ENCODE measurements at places on chromosomes 3 and 15.
A peak's percentile ranks its signal among the peaks of the same experiment; 100 is the strongest.

GRCh38 chr3:105791919-105792786 lies 76.7 kb downstream of the CBLB start:
- no peak for DNase-seq

DNA sequence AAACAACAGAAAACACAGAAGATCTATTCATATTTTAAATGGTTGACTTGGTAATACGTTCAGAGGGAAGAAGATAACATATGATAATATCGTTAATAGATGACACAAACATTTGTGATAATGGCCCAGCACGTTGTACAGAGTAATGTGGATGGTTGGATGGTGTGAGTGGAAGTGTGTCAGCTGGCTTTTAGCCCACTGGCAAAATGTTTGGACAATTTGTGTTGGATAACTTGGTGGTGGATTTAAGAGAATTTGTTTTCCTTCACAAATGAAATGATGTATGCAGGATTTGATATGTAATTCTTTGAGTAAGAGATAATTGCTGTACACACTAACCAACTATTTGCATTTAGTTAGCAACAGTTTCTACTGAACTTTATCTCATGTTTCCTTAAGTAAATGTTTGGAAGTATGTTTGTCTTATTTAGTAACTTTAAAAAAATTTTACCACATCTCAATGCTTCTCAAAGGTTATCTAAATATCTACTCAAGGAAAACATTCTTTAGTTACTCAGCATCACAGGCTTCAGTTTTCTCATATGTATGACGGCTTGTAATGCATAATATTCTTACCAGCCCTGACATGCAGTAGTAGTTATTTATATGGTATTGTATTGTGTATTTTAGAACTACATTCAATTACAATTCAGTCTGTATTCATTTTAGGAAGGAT lies 328.5 kb upstream of the GOLIM4 start:
- no peak for DNase-seq

DNA sequence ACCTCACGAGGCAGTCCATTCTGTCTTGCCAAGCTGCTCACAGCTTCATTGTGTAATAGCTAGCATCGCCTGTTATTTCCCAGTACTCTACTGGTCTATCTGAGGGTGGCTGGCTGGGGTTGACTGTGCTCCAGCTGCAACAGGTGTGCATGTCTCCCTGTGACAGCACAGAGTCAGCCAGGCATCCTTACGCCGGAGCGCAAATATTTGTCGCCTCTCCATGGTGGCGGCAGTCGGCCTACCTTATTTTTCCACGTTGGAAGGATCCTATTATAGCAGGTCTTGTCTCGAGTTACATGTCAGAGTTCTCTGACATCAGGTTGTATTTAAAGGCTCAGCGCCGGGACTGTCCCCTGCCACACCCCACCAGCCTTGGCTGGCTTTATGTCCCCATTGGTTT lies 307.1 kb downstream of the TLE3 start:
- DNase-seq = no peak

GRCh38 chr15:84599906-84600305 lies 903 bp upstream of the ZSCAN2 start:
- DNase-seq = no peak

DNA sequence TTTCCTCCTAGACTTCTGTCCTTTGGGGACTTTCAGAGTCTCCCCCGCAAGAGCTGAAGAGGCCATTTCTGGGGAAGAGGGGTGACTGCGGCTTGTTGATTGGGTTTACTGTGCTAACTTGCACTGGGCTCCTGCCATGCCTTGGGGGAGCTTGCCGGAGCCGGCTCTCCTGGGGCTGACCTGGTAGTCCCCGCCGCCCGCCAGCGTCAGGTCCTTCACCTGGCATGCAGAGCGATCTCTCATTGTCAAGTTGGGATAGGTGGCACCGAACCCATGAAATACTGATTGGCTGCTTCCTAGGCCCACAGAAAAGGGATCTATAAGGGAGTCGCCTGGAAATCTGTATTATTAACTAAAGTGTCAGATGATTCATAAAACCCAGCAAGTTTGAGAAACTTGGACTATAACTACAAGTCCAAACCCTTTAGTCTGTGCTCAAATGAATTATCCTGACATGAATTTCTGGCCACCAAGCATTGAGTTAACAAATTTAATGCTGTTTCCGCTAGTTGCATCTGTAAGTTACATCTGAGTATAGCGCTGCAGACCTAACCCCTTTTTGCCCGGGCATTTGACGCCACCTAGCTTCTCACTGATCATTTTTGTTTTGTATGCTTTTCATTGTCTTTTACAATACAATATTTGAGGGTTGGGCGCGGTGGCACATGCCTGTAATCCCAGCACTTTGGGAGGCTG lies 607 bp upstream of the IMP3 start:
- DNase-seq = peak; percentile 44

DNA sequence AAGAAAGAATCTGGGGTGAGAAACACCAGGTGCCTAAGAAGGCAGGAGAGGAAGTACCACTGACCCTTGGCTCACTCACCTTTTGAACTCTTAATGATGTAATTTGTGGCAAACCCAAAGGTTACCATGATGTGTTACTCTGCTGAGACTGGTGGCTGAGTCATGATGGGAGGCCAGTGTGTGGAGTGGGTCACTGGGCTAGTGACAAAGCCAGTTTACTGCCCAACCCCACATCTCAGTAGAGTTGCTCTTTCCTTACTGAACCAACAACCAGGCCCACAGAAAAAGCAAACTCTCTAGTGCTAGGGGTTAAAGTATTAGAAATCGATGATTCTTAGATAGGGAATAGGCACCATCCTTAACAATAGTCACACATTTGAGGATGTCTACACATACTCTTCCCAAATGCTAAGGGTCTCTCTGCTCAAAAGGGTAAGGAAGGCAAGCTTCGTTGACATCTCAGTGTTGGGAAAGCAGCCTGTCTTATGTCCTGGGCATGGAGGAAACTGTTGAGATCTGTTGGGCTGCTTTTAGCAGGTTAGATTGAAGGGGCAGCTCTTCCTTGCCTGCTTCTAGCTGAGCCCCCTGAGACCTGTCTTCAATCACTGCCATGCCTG lies 3.1 kb downstream of the RBP2 start:
- no peak for DNase-seq

- no peak for DNase-seq
These were observed 55.2 kb downstream of the CMSS1 start for GRCh38 chr3:99872923-99873254.

GRCh38 chr3:187447737-187448136 lies 79.6 kb downstream of the RTP4 start:
- DNase-seq = no peak

DNA sequence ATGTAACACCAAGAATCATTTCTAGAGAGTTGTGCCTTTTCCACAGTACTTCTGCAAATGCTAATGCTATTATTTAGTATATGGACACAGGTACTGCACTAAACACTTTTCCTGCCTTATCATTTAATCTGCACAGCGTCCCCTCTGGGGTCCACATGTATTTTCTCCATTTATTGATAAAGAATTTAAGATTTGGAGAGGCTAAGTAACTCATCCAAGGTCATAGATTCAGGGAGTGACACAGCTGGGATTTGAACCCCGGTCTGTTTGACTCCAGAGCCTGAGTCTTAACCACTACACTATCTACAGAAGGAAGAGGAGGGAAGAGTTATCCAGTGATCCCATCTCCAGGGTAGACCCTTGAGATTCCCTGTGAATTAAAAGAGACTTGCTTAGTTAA lies 24.9 kb upstream of the TPRG1 start:
- no peak for DNase-seq

DNA sequence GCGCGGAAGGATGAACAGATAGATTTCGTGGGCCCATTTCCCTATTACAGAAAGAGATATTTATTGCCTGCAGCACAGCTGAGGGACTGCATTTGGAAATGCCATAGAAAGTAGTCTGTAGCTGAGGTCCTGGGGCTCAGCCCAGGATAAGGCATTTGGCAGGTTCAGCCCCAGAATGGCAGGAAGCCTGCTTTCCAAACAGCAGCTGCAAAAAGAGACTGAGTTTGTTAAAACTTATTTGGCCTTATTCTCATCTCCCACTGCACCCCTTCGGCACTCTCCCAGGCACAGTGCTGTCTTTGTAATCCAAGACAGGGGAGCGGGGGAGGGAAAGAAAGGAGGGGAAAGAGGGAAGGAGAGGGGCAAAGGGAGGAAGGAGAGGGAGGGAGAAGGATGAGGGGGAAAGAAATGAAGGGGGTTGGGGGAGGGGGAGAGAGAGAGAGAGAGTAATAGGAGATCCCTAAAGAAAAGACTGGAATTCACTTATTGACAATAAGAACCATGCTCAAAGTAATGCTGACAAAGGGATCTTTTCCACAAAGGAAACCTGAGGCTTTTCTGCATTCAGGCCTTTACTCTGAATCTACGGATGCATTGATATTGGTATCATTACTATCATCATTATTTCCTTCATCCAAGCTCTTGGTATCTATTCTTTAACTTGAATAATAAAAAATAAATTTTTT lies 94.0 kb upstream of the LRRN1 start:
- DNase-seq = no peak

DNA sequence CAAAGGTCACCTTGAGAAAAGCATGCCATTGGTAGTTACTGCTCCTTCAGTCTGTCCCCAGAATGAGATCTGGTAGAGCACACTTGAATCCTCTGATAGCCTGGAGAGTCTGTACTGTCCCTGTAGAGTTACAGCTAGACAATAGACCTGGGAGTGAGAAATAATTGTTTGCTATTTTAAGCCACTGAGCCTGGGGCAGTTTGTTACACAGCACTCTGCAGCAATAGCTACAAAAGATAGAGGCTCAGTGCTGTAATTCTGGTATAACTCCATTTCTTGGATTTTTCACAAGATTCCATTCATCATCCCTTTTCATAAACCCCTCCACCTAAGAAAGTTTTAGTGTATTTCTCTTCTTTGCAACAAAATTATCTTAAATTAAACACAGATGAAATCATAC lies 242.7 kb upstream of the ARRDC4 start:
- DNase-seq = no peak

DNA sequence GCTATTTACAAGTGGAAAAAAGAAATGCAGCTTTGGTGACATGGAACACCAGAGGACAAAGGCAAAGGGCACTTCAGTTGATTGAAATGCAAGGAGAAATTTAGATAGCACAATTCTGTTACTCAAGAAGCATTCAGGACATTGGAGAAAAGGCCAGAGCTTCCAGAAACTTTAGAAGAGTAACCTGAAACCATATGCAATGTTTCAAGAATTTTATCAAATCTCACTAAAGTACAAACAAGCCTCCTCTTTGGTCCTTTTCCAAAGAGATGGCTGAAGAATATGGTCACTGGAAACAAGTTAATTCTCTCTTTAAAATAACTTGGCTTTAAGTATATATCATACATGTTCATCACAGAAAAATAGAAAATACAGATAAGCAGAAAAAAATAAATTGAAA lies 14.6 kb upstream of the LMOD3 start:
- DNase-seq = no peak

DNA sequence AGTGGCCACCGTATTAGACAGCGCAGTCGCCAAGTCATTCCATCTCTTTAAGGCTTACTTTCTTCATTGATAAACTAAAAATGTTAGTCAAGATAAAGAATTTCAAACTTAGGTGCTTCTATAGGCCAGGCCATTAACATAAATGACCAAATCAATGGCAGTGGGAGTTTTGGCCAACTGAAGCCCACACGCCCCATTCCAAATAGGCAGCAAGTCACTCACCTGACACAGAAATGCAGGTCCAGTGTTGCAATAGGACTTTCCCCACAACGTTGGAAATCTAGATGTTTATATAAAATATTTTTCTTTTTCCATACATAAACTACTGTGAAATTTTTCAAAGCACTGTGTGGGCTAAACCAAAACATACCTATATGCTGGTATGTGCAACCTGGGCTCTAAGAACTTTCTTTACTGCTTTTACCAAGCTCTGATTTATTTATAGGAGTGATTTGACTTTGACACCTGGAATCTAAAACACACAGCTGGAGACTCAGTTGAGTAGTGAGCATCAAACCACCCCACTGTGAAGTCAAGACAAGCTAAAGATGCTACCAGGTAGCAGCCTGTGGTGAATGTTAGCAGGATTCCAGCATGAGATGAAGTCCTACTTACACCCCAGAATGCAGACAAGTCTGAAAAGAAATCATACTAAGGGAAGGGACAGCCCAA lies 15.1 kb downstream of the GOLIM4 start:
- no peak for DNase-seq

GRCh38 chr3:191331388-191331787 lies 1.1 kb upstream of the UTS2B start:
- no peak for DNase-seq

GRCh38 chr3:121167374-121168139 lies 259.6 kb downstream of the STXBP5L start:
- no peak for DNase-seq

- no peak for DNase-seq
These were observed 5.8 kb downstream of the RBMS3 start for GRCh38 chr3:29286478-29287240.

GRCh38 chr3:150365132-150365604 lies 42.9 kb upstream of the TSC22D2 start:
- no peak for DNase-seq

GRCh38 chr15:70409388-70409787 lies 311.7 kb upstream of the TLE3 start:
- DNase-seq = no peak

- no peak for DNase-seq
These were observed 10.6 kb downstream of the B4GALT4 start for GRCh38 chr3:119230071-119230470.

DNA sequence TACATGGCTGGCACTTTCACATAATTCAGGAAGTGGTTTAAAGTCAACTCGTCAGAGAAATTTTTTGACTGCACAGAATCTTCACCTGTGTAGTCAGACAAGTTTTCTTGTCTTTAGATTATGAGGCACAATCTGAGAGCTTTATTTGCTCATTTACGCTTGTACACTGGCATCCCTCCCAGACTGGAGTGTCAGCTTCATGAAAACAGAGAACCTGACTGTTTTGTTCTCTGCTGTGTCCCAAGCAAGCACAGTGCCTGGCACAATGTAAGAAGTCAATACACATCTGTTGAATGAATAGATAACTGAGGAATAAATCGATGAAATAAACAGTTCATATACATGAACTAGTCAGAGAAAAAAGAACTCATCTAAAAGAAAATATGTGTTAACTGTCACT lies 846.1 kb upstream of the CFAP20DC start:
- DNase-seq = no peak
